Stimulated activated CD8-positive, alpha-beta memory T cell treated with anti-CD3 and anti-CD28 coated beads, Interleukin-7, amount 100 ng/mL, for 24 hours (primary cell): ENCODE measurements at places on chromosomes 1 and 21.

DNA sequence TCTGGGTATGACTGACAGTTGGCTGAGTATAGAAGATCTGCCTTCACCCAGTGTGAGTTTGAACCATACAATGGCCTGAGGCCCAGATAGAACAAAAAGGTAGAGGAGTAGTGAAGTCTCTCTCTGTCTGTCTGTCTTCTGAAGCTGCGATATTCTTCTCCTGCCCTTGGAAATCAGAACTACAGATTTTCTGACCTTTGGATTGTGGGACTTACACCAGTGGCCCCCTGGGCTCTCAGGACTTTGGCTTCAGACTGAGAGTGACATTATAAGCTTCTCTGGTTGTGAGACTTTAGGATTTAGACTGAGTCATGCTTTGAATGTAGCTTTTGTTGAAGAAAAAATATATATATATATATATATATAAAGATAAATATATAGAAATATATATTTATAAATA, 1235.0 kb upstream of the ADGRL4 start:
- DNase-seq = no peak

GRCh38 chr1:115182012-115182715, 92.9 kb upstream of the TSPAN2 start:
- DNase-seq = no peak

DNA sequence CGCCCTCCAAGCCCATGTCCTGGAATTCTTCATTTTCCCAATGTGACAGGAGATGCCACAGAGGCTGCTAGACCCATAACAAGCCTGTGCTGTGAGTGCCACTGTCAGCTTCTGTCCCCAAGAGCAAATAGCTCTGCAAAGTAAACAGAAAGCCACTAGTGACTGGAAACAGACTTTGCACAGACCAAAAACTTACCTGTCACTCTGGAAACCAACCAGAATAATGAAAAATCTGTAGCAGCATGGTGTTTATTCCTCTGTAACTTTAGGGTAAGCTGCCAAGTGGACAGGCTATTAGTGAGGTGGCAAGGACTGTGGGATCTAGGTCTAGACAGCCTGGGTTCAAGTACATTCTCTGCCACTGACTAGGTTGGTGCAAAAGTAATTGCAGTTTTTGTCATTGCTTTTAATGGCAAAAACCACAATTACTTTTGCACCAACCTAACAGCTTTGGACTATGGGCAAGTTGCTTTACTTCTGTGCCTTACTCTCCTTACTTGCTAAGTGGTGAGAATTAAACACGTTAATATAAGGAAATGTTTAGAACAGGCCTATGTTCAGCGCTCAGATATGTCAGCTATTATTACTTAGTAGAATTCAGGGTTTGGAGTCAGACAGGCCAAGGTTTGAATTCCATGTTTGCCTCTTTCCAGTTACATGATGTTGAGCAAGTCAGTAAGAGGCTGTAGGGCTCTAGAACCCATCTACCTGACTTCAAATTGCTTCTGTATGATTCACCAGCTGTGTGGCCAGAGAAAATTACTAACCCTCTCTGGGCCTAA, at the start of gene C8B:
Gene C8B (minus strand): TSS at position 100 of the 782 bp plus-strand sequence. CDS start 67 bp downstream, at position 33.
- DNase-seq = no peak

GRCh38 chr1:80656014-80656636, 1144.6 kb upstream of the ADGRL2 start:
- no peak for DNase-seq

DNA sequence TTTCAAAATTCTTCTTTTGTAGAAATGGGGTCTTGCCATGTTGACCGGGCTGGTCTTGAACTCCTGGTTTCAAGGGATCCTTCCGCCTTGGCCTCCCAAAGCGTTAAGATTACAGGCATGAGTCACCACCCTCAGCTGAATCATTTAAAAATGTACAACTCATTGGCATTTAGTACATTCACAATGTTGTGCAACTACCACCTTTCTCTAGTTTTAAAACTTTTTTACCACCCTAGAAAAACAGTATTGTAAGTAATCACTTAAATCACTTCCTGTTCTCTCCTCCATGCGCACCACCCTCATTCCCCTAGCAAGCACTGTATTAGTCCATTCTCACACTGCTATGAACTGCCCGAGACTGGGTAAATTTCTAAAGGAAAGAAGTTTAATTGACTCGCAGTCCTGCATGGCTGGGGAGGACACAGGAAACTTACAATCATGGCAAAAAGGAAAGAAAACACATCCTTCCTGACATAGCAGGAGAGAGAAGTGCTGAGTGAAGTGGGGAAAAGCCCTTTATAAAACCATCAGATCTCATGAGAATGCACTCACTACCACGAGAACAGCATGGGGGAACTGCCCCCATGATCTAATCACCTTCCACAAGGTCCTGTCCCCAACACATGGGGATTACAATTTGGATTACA, 14.4 kb upstream of the THEM5 start:
- no peak for DNase-seq

GRCh38 chr1:168752171-168752832, 23.3 kb upstream of the DPT start:
- DNase-seq = no peak

GRCh38 chr1:2308844-2309243, 80.7 kb downstream of the SKI start:
- DNase-seq = no peak

GRCh38 chr1:205346956-205347574, 9.7 kb downstream of the KLHDC8A start:
- no peak for DNase-seq

GRCh38 chr1:31764312-31765040, at the start of gene ADGRB2:
ADGRB2 (minus strand) TSS chr1:31764340; CDS start chr1:31757221, 7,119 bp downstream.
- no peak for DNase-seq

GRCh38 chr1:229514578-229515275, 6.6 kb upstream of the NUP133 start:
- no peak for DNase-seq

DNA sequence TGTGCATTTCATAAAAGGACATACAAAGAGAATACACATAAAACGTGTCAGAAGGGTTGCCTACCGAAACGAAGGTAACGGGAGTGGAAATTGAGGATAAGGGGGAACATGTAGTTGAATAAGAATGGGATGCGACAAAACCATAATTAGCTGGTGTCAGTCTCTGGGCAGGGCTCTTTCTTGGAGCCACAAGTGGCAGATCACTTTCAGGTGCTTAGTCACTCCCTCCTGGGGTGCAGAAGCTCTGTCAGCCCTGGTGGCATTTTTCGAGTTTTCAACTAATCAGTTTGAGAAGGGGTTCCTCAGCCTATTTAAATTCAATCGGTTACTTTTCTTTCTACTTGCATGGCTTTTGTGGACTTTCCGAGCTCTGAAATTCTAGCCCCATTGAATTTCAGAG, 133.9 kb upstream of the IGSF21 start:
- DNase-seq = no peak
